Left lung (tissue), 14 donors: ENCODE measurements at places on chromosomes 2 and 18. TPM values are rescaled to one million over a fixed set of nuclear protein-coding genes. Genes with fewer than 3 reads are reported as not detected.

DNA sequence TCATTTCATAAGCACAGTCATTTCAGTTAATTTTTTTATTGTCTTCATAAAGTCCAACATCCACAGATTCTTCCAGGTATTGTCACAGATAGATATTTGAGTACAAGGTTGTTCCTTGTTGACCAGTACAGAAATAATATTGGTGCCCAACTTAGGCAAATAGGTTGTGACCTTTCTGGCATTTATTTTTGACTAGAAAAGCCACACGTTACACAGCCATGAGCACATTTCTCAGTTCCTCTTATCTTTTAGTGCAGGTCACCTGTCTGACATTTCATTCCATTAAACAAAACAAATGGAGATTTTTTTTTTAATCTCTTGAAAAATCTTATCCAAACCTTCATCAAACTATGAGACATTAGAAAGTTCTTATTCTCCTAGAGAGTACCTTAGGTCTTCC lies 428.8 kb downstream of the ZNF521 start:
- DNase-seq: no peak

GRCh38 chr2:194591192-194591591 lies 1065.8 kb upstream of the SLC39A10 start:
- no peak for DNase-seq

Gene GPR39
- 24.4 TPM for total RNA-seq

GRCh38 chr18:72601481-72601880 lies 57.3 kb upstream of the CBLN2 start:
- no peak for DNase-seq

GRCh38 chr2:189409131-189409530 lies 32.1 kb upstream of the WDR75 start:
- DNase-seq: no peak

Gene ARHGEF4
- total RNA-seq: 1.7 TPM

Gene ZNF385B
- total RNA-seq: 51.3 TPM

Gene COL5A2
- 324 TPM for total RNA-seq

Gene SNRPD1
- total RNA-seq: 28.0 TPM

Gene CACNB4
- total RNA-seq: 6.8 TPM

DNA sequence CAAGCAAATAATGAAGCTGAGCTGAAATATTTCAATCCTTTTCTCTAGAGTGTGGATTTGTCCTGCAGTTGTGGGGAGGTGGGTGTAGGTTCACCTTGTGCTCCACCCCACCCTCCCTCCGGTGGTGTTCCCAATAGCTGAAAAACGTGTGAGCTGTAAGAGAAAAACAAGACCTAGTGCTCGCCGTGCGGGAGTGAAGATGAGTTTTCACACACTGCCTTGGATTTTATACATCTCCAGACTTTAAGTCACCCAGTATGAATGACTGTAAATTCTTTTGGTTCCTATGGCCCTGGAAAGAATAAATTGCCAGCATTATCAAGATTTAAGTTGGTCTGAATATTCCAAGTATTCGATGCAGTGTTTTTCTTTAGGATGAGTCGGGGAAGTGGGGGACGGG lies 1.9 kb upstream of the SOX11 start:
- DNase-seq: no peak

- DNase-seq: peak; percentile 85
Measured at GRCh38 chr2:71716697-71717624, 263.6 kb downstream of the DYSF start.

Gene COX7A2L
- 80.0 TPM for total RNA-seq

- DNase-seq: no peak
Measured at GRCh38 chr2:233915128-233915527, 2.0 kb upstream of the TRPM8 start.

Gene ZSWIM2
- not detected for total RNA-seq

Gene MARCO
- total RNA-seq: 425 TPM

DNA sequence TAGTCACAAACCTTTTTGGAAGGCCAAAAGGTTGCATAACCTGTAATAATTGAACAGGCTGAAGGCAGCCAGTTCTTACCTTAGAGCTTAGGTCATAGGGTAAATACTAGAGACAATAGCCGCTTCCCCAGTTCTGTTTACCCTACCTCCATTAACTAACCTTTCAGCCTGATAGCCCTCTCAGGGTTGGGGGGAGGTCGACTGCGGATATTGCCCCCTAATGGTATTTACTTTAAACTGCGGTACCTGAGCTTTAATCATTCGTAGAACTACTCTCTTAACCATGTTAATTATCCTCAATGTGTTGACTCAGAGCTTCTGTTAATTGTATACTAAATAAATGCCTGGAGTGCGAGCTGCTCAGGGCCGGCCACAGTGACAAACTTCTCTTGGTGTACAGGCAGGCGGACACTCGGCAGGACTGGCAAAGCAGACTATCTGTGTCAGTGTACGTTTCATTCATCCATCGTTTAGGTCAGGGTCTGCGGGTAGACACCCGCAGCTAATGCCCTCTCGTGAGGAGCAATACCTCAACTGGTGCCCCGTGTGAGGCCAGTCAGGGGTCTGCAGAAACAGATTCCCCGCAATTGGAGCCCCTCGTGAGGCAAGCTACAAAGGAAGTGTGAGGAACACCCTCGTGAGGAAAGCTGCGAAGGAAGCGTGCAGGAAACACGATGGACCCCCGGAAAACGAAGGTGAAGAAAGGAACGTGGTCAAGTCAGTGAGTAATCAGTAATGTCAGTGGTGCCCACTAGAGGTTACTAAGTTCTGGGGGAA lies 115.3 kb upstream of the SCN7A start:
- no peak for DNase-seq

- no peak for DNase-seq
Measured at GRCh38 chr2:55827855-55828254, 95.7 kb downstream of the EFEMP1 start.

DNA sequence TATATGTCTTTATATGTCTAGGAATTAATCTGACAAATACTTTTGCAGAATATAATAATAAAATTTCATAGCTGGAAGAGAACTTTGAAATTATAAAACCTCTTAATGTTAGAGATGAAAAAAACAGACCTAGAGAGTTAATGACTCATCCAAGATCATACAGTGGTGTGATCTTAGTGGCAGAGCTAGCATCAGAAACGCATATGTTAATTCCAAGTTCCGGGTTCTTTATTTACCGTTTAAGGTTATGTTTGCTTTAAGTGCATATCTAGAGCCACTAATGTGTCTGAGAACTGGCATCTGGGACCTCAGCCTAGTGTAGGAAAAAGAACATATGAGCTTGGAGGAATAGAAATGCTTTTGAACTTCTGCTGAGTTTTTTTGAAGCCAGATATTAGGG lies 24.3 kb downstream of the CERS6 start:
- DNase-seq: no peak

GRCh38 chr18:75783566-75784281 lies 356.2 kb upstream of the SMIM21 start:
- no peak for DNase-seq

Gene LRRC30
- total RNA-seq: not detected

Gene MAPK4
- 0.55 TPM for total RNA-seq

GRCh38 chr2:37645836-37646235 lies 25.6 kb downstream of the CDC42EP3 start:
- no peak for DNase-seq

- DNase-seq: no peak
Measured at GRCh38 chr2:100383306-100383705, 34.2 kb downstream of the CHST10 start.

DNA sequence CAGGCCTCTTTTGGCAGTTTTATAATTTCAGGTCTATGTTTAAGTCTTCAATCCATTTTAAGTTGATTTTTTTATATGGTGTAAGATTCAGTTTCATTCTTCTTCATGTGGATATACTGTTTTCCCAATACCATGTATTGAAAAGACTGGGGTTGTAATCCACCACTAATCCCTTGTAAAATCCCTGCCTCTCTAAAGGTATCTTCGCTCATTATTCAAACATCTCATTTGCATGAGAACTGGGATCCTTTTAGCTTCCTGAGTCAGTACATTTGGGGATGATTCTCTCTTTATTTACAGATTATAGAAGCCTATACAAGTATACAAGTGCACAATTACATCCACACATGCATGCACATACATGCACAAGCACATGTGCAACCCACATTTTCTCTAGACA lies 25.3 kb downstream of the DHRS9 start:
- DNase-seq: no peak

GRCh38 chr2:187854801-187855200 lies 300.6 kb upstream of the TFPI start:
- no peak for DNase-seq

Gene SOX11
- total RNA-seq: 0.05 TPM

DNA sequence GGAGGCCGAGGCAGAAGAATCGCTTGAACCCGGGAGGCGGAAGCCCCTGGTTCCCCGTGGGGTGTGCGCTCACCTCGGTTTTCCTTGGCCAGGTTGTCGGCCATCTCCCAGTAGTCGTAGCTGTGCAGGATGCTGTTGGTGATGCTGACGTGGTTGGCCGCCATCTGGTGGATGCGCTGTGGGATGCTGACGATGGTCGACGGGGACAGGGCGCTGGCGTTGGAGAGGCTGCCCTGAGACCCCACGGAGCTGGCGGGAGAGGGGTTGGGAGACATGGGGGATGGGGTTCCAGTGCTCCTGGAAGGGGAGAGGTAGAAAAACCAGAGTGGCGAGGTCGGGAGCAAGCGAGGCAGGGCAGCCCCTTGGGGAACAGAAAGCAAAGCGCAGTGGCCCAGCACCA lies 64.4 kb upstream of the REV1 start:
- no peak for DNase-seq
